Brain microvascular endothelial cell (primary cell): ENCODE measurements at places on chromosomes 6 and 20.

DNA sequence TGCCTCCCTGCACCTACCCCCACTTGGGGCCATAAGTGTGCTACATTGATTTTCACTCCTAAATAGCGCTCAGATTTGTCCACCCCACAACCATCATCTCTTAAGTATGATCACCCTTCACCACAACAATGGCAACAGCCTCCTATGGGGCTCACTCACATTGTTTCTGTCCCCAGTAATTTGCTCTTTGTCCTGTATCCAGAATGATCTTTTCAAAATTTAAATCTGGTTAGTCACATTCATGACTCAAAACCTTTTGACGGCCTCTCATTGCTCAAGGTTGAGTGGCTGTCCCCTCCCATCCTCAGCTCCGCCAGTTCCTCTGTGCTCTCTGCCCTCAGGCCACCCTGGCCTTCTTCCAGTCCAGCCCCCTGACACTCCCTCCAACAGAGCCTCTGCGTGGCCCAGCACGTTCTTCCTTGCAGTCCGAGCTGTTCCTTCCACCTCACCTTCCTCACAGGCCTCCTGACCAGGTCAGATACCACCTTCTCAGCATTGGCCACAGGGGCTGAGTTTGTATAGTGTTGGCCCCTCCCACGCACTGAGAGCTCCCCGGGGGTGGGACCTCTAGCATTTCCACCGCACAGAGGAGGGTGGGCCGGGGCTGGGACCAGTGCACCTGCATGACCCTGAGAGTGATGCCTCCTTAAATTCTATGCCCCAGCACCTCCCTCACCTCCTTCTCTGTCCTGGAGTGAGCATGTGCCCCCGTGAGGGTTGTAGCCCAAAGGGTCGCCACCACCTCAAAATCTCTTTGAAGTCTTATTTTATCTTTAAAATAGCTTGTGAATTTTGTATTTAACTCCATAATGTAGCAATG is 2.4 kb upstream of the PPP1R3G start:
- peak; percentile 63 for DNase-seq

DNA sequence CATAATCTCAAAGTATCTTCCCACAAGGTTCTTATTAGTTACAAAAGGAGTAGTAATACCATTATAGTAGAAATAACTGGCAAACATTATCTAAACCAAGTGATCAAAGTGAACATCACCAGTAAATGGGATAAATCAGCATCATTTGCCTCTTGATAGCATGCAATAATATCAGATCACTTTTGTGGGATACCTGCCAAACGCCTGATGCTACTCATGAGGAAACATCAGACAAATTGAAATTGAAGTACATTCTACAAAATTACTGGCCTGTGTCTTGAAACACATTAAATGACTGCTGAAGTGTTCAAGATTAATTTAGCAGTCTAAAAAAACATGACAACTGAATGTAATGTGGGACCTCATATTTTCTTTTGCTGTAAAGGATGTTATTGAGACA is 208.1 kb downstream of the TINAG start:
- no peak for DNase-seq

DNA sequence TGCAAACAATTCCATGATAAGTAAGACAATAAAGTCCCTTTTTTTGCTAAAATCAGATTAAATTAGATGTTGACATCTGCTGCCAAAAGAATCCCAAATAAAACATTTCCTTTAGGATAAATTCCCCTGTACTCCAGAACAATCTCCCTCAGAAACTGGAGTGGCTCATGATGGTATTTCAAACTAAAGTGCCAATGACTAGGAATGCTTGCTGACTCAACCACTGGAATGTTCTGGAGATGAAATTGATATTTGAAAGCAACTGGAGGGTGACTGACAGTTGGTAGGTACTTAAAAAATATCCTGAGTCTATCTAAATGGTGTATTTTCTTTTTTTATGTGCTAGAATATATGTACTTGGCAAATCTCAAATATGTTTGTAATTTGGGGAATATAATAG is 350.1 kb upstream of the TSHZ2 start:
- DNase-seq, result no peak

- DNase-seq, result no peak
These were observed 199.3 kb downstream of the ARID1B start for GRCh38 chr6:156976216-156977127.

DNA sequence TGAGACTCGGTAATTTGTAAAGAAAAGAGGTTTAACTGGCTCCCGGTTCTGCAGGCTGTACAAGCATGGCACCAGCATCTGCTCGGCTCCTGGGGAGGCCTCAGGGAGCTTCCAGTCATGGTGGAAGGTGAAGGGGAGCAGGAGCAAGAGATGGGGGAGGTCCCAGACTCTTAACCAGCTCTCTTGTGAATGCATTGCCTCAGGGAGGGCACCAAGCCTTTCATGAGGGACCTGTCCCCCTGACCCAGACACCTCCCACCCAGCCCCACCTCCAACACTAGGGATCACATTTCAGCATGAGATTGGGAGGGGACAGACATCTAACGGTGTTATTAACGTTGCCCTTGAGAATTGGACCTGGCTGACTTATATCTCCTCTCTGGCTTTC is 68.6 kb downstream of the PTPN1 start:
- no peak for DNase-seq

- peak; percentile 45 for DNase-seq
These were observed 189.4 kb upstream of the RREB1 start for GRCh38 chr6:6918216-6918983.

GRCh38 chr20:3248993-3249347 is 10.0 kb upstream of the SLC4A11 start:
- no peak for DNase-seq

- peak; percentile 54 for DNase-seq
These were observed 44.2 kb upstream of the SUPT3H start for GRCh38 chr6:45421709-45422502.

- no peak for DNase-seq
These were observed 1.4 kb downstream of the LRFN2 start for GRCh38 chr6:40585651-40586269.

DNA sequence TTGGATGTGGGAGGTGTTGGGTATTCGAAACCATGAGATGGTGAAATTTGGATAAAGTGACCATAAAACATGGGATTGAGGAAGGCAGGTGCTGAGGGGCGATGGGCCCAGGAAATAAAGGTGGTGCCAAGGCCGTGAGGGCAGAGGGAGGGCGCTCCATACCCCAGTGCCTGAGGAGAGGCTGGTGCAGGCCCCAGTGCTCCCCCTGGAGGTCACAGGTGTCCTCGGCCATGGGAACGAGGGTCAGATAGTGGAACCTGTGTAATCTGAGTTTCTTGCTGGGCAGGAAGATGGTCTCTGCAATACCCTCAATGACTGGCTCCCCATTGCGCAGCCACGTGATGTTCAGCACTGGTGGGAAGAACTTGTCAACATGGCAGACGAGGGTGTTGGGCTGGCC is 16.2 kb downstream of the HLA-DPB1 start:
- DNase-seq, result no peak

- peak; percentile 69 for DNase-seq
These were observed 881.9 kb downstream of the QKI start for GRCh38 chr6:164296411-164296810.

GRCh38 chr6:75546381-75546780 is 52.8 kb upstream of the FILIP1 start:
- no peak for DNase-seq

DNA sequence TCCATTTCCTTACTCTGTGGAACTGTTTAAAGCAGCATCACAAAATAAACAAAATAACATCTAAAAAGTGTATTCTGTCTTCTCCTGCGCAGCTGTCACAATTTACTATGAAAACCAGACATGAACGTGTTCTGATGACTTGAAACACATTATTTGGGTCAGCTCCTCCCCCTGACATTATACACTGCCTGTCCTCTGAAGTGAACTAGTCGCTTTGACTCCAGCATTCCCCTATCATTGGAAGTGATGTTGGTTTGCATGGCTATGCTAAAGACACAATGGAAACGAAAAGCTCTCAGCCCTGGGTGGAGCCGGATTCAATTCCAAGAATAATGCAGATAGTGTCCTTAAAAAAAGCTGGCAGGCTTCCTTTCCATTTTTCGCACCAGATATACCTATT is 125.9 kb downstream of the FYN start:
- DNase-seq, result no peak

DNA sequence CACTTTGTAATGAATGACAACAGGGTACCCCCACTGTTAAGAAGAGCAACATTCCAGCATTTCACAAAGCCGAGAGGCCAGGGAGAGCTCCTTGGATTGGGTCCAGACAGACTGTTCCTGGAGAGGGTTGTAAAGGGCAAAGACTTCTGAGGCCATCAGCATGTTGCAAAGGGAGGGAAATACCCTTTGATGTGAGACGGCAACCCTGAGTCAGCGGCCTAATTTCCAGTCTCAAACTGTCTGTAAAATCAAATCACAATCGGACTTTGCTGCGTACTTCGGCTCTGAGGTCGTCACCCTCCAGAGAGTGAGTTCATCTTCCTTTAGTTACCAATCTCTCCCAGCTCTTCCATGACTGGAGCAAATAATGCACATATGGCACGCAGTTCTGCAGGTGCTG is 101.0 kb upstream of the DTNBP1 start:
- peak; percentile 47 for DNase-seq

- DNase-seq, result no peak
These were observed 23.1 kb downstream of the CPNE5 start for GRCh38 chr6:36815962-36816735.

DNA sequence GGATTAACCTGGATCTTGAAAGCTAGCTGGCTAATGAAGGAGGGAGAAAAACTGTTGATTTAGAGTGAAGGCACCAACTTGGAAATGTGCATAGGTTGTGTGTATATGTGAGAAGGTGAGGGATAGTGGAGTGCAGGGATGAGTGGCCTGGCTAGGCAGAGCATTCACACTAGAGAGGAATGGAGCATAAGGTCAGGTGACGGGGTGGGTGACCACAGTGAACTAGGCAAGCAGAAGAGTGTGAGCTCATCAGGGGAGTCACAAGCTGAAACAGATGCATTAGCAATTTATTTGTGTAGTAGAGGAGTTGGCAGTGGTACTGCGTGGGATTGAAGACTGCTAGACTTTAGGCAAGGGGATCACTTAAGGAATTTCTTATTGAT is 10.5 kb downstream of the ANKRD66 start:
- no peak for DNase-seq

DNA sequence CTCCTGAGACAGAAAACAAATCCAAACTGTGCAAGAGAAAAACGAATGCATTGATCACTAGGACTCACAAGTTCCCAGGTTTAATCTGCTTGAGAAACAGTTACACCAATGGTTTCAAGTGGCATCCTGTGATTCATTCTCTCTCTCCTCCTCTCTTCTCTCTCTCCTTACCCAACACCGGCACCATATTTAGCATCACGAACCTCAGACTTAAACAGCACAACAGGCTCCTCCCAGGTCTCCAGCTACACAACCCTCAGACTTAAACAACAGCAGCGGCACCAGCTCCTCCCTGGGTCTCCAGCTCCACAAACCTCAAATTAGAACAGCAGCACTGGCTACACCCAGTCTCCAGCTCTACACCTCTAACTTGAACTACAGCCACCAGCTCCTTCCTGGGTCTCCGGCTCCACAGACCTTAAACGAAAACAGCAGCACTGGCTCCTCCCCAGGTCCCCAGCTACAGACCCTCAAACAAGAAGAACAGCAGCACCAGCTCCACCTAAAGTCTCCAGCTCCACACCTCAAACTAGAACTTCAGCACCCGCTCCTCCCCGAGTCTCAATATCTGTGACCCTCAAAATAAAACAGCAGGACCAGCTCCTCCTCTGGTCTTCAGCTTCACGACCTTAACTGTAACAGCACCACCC is 355.9 kb downstream of the PREX1 start:
- DNase-seq, result no peak

- DNase-seq, result peak; percentile 88
These were observed 119.1 kb upstream of the MAP7 start for GRCh38 chr6:136669299-136669699.

GRCh38 chr6:36836111-36837021 is 2.9 kb downstream of the CPNE5 start:
- no peak for DNase-seq

DNA sequence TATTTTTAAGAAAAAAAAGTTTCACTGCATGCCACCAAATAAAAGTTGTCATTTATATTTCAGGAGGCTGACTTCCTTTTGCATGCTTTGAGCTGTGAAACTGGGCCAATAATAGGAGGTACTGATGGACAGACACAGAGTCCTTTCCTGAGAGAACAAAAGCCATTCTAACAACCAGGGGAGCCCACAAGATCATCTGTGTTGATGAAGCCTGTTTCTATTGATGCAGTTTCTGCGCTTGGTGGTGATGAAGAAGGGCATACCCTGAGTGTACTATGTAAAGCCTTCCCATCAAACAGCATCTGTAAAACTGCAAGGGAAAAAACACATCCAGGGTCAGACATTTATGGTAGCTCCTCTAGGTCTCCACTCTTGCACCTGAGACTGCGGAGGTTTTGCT is 34.8 kb downstream of the ABHD12 start:
- no peak for DNase-seq

- DNase-seq, result no peak
These were observed 123.0 kb downstream of the AIG1 start for GRCh38 chr6:143183666-143184065.

- DNase-seq, result no peak
These were observed 1.2 kb upstream of the PI3 start for GRCh38 chr20:45173522-45173921.

DNA sequence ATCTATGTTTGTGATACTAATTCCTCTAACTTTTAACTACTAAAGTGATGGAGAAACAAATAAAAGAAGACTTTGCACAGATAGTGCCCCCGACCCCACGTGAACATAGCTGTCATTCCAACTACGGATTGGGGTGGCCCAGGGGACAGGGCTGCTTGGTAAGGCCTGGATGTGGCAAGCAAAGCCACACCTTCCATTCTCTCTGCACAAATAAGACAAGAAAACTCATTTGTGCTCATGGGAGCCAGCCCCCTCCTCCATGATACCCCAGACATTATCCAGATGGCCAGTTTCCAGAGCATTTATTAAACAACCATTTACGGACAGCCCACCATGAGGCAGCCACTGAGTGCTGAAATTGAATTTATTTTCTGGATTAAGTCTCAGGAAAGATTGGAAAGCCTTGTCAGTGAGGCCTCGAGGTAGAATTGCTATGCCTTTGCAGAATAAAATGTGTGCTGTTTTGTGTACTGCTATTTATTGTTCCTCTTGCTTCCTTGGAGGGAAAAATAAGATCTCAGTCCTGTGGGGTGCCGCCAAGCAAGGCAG is 151.2 kb downstream of the UNC5CL start:
- no peak for DNase-seq

DNA sequence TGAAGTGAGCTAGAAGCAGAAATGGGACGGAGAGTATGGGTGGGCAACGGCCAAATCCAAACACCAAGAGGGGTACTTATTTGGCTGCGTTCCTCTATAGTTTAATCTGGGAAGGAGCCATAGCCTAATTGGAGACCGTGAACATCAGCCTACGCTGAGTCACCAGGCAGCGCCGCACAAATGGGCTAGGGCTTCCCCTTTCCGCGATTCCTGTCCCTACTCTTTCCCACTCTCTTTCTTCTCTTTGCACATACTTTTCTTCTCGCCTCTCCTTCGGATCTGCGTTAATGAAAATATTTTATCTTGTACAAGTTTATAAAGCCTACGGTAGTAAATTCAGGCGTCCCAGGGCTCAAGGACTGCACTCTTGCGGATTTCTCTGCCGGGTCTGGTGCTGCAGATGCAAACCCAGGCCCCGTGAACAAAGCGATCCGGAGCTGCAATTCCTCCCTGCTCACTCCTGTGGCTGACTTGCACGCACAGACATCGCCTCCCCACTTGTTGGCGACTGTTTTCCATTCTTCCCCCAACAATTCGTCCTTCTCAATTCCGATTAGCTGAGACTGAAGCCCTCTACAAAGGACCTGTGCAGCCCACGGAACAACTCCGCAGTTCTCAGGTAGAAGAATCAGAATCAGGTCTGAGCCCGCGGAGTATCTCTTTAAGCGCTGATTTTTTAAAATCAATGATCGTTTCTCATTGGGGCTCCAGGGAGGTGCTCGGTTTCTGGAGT is 4.2 kb upstream of the TBX18 start:
- peak; percentile 78 for DNase-seq

GRCh38 chr6:155158030-155158843 is 105.6 kb upstream of the CLDN20 start:
- no peak for DNase-seq
